ENCODE measurements at places on chromosomes 4 and X. TPM values are rescaled to one million over a fixed set of nuclear protein-coding genes. Genes with fewer than 3 reads are reported as not detected.

DNA sequence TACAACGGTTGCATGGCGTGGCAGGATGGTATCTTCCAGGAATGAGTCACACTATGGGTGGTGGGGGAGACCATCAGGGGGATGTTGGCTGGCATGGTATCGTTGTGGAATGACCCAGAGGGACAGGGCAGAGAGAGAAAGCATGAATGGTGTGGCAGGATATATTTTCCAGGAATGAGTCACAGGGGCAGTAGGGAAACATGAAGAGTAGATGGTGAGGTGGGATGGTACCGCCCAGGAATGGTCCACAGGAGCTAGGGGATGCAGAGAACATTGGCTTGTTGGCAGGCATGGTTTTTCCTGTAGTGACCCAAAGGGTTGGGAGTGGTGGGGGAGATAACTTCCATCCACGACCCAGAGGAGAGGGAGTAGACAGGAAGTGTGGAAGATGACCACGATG lies 62.4 kb downstream of the MAOA start:
- no peak for DNase-seq

DNA sequence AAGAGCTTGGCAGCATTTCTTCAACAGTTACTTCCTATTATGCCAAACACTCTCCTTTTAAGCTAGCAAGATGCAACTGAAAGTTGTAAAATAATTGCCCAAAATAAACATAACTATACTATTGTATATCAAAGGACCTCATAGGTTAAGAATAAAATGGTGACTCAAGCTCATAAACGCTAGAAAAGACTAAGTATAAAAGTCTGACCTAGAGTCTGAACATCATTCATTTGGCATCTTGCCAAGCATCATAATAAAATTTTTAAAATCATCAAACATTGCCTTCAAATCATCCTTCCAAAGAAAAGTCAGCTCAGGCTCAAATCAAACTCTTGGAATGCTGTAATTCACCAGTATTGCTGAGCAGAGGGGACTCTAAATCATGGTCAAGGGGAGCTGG lies 281.2 kb downstream of the QDPR start:
- no peak for DNase-seq

Gene SSX5
- not detected for total RNA-seq

Gene BEND4
- not detected for total RNA-seq

Measured in osteoblast (primary cell).